ENCODE measurements at places on chromosomes 11 and 22.

GRCh38 chr11:125448136-125448535, 47.9 kb downstream of the FEZ1 start:
- no peak for DNase-seq

- no peak for DNase-seq
These were observed 85.5 kb downstream of the NELL1 start for GRCh38 chr11:20754933-20755332.

DNA sequence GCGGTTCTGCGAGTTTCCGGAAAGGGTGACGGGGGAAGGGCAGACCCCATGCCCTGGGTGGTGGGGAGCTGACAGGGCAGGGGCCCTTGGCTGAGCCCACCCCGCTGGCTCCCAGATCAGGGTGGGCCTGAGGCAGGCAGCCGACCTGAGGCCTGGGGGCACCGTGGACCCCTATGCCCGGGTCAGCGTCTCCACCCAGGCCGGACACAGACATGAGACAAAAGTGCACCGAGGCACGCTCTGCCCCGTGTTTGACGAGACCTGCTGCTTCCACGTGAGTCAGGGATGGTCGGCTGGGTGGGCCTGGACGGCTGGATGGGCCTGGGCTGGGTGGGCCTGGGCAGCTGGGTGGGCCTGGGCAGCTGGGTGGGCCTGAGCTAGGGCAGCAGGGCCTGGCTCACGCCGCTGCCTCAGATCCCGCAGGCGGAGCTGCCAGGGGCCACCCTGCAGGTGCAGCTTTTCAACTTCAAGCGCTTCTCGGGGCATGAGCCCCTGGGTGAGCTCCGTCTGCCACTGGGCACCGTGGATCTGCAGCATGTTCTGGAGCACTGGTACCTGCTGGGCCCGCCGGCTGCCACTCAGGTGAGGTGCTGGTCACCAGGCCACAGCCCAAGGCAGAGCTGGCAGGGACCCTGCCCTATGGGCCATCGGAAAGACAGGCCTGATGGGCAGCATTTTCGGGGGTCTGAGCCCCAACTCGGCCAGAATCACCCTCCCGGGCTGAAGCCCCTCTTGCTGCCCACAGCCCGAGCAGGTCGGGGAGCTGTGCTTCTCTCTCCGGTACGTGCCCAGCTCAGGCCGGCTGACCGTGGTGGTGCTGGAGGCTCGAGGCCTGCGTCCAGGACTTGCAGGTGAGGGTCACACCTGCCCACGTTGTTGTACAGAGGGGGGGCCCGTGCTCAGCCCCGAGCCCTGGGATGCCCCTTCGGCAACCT, 1.5 kb downstream of the SYT8 start:
- no peak for DNase-seq

GRCh38 chr11:109275931-109276330, 146.1 kb upstream of the C11orf87 start:
- no peak for DNase-seq

DNA sequence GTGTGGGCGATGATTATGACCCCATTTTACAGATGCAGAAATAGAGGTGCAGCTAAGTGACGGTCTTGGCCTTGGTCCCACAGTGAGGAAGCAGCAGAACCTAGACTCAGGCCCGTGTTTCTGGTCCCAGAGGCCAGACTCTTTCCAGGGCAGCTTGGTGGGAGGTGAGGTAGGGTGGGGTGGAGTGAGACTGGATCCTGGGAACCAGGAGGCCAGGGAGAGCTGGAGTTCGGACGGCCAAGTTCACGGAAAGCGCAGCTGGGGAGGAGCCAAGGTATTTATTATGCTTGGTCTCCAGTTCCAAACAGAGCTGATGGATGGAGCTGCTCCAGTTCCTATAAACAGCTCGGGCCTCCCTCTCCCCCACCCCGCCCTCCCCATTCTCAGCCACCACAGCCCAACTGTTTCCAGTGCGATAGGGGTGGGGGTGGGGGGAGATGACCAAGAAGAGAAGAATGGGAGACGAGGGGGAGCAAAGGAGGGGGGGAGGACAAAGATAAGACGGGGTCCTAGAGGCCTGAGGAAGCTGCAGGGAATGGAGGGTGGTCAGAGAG, 16.2 kb downstream of the LRRC32 start:
- DNase-seq, result peak; percentile 84
